CD8-positive, alpha-beta T cell (primary cell): ENCODE measurements at places on chromosomes 11 and 22.

GRCh38 chr11:62621027-62621566 is 689 bp downstream of the B3GAT3 start:
- DNase-seq = no peak

DNA sequence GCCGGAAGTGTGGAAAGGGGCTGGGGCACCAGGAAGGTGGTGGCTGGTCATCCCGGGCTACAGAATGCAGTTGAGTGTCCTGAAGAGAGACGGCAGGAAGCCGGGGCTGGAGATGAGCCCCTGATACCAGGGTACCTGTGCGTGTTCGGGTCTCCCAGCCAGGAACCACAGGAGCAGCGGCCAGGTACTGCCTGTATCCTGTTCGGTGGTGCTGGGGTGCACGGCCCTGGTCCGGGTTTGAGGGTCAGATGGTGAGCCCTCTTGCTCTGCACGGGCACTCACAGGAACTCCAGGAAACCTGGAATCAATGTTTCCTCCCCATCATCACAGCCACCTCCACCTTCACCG is 253.1 kb upstream of the B3GAT1 start:
- no peak for DNase-seq

- no peak for DNase-seq
Observed at GRCh38 chr11:120398132-120398531, 61.9 kb downstream of the ARHGEF12 start.

DNA sequence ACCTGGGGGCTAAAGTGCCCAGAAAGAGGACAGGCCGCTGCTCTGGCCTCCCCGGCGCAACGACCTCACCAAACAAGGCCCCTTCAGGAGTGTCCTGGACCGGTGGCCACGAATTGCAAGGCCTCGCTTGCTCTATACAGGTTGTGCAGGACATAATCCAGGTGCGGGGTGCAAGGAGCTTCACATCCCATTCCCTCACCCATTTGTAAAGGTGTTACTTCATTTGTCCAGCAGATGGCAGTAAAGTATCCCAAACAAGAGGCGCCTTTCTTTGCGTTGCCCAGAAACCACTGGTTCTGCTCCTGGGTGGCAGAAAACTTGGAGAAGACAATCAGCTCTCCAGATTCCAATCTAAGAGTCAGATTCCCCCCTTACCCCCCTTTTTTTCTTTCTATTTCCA is 35.9 kb upstream of the PRDM11 start:
- peak; percentile 59 for DNase-seq

- no peak for DNase-seq
Observed at GRCh38 chr11:93487032-93487483, 56.1 kb downstream of the SMCO4 start.

DNA sequence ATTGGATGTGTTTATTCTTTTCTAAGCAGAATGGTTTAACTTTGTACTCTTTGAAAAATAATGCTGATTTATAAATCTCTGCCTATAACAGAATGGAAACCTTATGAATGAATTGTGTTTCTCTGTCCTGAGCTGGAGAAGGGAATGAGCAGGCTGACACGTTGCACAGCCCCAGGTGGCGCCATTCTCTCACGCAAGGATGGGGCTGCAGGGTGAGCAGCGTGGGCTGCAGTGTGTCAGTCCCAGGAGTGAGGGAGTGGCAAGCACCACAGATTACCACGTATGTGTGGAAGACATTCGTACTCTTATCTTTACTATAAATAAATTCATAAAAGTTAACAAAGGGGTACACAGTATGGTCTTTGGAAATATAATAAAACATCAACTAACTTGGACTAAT is 33.4 kb downstream of the FDX1 start:
- DNase-seq = peak; percentile 21

GRCh38 chr11:33893711-33894397 is 2.0 kb upstream of the LMO2 start:
- peak; percentile 79 for DNase-seq

DNA sequence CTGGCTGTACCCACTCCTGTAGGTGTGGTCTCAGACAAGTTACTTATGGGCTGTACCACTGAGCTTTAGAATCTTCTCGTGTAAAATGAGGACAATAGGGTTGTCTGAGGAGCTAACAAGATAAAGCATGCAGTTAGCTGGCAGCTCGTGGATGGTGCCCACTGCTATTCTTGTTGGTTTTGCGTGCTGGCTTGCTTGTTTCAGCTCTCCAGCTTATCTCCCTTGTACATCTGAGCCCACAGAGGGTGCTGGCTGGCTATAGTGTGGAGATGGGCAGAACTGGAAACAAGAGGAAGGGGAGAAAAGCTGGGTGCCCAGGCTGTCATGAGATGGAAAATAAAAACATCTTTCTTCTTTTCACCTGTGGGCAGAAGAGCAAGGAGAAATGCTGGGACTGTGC is 46.5 kb upstream of the GALNT18 start:
- no peak for DNase-seq

GRCh38 chr11:110907629-110908028 is 195.4 kb upstream of the ARHGAP20 start:
- no peak for DNase-seq

GRCh38 chr22:46578824-46579561 is 41.2 kb upstream of the GRAMD4 start:
- no peak for DNase-seq

GRCh38 chr11:113884361-113884836 is 9.0 kb upstream of the USP28 start:
- no peak for DNase-seq

- no peak for DNase-seq
Observed at GRCh38 chr11:15884141-15884540, 472.2 kb downstream of the SOX6 start.

DNA sequence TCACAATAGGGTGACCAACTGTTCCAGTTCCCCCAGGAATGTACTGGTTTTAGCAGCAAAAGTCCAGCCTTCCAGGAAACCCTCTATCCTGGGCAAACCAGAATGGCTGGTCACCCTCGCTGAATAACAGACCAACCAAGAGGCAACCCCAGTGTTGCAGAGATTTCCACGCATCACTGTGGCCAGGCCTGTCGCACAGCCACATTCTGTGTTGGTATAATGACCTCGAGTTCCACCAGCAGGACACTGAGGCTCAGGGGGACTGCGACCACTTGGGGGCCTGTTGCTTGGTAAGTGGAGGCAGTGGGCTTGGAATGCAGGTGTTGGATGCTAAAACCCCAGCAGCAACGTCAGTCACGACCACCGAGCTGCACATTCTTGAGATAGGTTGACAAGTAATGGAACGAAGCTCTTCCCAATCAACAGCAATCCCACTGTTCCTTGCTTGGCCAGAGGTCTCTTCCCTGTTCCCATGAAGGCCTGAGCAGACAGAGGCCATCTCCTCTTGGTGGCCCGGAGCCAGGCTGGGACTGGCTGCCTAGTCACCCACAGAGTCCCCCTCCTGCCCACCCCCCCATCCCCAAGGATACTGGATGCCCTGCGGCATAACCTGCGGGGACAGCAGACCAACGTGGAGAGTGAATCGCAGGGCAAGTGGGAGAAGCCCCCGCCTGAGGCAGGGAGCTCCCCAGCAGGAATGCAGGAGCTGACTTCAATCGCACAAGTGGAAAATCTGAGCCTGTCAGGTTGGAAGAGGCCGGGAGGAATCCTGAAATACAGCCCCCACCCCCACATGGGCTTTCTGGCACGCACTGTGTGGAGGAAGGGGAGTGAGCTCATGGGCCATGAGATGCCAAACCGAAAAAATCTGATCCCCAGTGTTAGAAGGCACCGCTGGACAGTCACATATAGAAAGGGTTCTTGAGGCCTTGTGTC is 43.4 kb upstream of the MN1 start:
- DNase-seq = no peak

- DNase-seq = no peak
Observed at GRCh38 chr11:45726493-45727054, 61.2 kb upstream of the CHST1 start.

- DNase-seq = peak; percentile 59
Observed at GRCh38 chr22:20238536-20238900, 29.6 kb downstream of the RTN4R start.

DNA sequence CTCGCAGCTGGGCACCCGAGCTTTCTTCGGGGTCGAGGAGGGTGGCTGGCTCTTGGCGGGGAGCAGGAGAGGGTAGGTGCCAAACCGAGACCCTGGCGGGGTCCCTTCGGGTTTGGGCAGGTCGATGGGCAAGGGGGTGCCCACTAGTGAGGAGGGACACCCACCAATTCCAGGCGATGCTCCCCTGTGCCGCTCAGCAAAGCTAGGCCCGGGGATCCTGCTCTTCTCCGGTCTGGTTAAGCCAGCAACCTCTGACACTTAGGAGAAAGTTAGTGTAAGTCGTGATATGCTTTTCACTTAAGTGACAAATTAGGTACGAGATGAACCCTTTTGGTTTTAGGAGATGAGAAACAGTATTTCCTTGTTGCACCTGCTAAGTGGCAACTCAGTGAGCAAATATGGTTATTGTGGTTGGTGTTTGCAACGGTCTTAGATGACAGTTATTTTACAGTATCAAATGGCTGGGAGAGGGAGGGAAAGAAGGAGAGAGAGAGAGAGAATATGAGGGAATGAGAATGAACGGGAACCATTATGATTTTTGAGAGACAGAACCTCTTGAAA is 565 bp downstream of the NUCB2 start:
- no peak for DNase-seq

DNA sequence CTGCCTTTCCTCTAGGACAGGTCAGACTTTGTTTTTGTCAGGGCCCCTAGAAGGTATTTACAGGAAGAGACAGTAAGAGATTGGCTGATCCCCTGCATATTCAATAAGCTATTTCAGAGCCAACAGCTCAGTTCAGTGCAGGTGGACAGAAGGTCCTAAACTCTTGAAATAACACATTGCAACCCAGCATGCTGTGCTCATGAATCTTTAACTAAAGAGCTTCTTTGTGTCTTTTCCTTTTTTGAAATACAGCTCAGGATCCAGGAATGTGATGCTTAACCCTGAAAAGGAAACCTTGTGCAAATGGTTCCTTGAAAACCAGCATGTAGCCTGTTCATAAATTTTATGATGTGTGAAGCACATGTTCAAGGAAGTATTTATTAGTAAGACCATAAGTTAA is 43.9 kb downstream of the BBOX1 start:
- DNase-seq = no peak

GRCh38 chr22:17772958-17773605 is 1.2 kb downstream of the BID start:
- no peak for DNase-seq

- DNase-seq = no peak
Observed at GRCh38 chr11:86991341-86991740, 36.1 kb upstream of the FZD4 start.

DNA sequence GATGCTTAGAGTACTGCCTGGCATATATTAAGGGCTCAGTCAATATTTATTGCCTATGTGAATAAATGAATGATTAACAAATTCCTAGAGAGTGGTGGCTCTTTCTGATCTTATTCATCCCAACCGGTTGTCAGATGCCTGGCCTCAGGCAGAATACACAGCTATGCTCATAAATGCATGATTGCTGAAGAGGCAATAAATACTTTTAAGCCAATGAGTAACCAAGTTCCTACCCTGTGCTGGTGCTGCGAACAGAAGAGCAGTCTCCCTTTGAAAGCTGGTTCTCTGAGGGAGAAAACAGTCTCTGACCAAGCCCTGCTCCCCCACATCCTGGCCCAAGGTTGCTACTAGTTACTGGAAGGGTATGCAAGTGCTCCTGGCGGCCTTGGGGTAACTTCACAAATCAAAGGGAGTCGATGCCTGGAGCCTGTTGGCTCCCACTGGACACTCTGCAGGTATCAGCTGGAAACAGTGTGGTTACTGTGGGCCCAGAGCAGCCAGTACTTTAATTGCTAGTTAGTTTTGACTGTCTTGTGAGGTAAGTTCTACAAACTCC is 2.8 kb downstream of the USH1C start:
- DNase-seq = no peak

- no peak for DNase-seq
Observed at GRCh38 chr11:61162092-61162941, 1.1 kb upstream of the VPS37C start.

DNA sequence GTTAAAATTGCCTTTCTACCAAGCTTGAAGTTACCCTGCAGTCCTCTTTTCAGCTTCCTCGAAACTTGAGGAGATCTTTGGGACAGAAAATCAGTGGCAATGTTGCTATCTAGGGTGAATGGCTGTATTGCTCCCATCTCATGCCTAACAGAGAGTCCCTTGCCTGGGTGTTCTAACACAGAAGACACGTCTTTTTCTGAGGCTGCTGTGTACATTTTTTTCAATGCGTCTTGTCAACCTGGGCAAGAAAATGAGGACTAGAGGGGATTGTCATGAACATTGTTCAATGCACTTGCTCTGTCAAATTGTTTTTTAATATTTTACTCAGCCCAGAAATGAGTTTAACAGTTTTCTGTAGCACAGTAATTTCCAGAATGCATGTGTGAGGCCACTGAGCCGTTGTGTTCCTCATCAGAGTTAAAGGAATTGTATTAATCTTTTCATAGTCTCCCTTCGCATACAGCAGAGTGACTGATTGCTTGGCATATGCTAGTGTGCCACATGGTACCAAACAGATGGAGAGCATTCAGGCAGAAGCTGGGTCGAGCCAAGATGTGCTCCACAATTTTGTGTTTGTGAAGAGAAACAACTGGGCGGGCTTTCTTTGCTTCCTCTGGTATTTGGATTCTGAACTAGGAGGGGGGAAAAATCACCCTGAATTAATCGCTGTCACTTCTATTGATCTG is 86.0 kb downstream of the CASP12 start:
- DNase-seq = no peak

- DNase-seq = no peak
Observed at GRCh38 chr22:45504373-45505341, 2.0 kb downstream of the FBLN1 start.

DNA sequence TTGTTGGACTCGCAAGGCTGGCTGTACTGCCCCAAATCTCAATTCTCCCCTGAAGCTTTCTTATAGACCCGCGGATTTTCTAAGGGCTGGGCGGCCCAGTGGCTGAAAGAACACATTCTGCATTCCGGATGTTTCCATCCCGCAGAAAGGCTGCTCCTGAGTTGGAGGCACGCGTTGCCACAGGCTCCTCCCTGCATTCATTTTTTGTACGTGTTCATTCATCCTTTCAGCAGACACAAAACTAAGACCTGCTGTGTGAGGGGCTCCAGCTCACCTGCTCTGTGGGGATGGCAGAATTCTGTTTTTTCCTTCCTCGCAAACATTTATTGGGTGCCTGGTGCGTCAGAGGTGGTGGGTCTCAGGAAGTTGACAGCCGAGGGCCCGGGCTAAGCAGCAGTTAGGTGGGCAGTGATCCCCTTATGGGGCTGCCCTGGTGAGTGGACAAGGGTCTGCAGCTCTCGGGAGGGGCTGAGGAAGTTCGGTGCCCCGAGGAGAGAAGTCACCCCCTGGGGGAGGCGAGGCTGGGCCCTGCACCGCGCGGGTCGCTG is 23.7 kb downstream of the SHANK3 start:
- DNase-seq = no peak
